Natural killer cell treated with Interleukin-12 subunit alpha and Interleukin-12 subunit beta and Interleukin-15 and Interleukin-18, amount 100 ng/mL, for 72 hours (primary cell): ENCODE measurements at places on chromosomes 11 and 22. TPM values are rescaled to one million over a fixed set of nuclear protein-coding genes. Genes with fewer than 3 reads are reported as not detected.

- no peaks in the 10 kb centered on the region for H3K4me1 ChIP-seq
- peak overlapping the region; percentile 29 for H3K27ac ChIP-seq
- no peak for DNase-seq
- no peak overlapping the region for H3K4me3 ChIP-seq
- H3K27me3 ChIP-seq, result no peaks in the 10 kb centered on the region
- H3K36me3 ChIP-seq, result no peaks in the 10 kb centered on the region
Observed at GRCh38 chr22:35054064-35054463, 11.9 kb upstream of the ISX start.

DNA sequence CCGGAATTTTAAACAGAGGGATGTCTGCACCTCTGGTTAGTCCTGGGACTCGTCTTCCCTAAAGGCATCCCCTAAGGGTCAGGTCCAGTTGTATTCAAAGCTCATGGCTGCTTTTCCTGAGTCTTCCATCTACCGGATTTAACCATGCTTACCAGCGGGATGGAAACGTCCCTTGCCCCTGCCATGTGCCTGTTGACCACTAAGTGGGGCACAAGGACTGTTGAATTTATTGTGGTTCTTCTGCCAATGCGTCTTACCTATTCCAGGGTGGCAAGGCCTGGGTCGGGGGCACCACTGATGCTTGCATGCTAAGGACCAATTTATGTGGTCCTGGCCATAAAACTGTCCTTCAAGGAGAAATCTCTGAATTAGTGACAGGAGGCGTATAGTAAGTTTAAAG, 25.6 kb downstream of the ANKRD42 start:
- DNase-seq, result no peak
- no peaks in the 10 kb centered on the region for H3K4me1 ChIP-seq
- H3K36me3 ChIP-seq, result no peaks in the 10 kb centered on the region
- H3K27ac ChIP-seq, result no peak overlapping the region

- peaks cover 27% of the 10 kb centered on the region for H3K27me3 ChIP-seq
- H3K4me3 ChIP-seq, result no peak overlapping the region
- no peak overlapping the region for H3K27ac ChIP-seq
- DNase-seq, result no peak
- no peaks in the 10 kb centered on the region for H3K36me3 ChIP-seq
- no peaks in the 10 kb centered on the region for H3K4me1 ChIP-seq
Observed at GRCh38 chr11:126696982-126697381, 303.6 kb downstream of the KIRREL3 start.

DNA sequence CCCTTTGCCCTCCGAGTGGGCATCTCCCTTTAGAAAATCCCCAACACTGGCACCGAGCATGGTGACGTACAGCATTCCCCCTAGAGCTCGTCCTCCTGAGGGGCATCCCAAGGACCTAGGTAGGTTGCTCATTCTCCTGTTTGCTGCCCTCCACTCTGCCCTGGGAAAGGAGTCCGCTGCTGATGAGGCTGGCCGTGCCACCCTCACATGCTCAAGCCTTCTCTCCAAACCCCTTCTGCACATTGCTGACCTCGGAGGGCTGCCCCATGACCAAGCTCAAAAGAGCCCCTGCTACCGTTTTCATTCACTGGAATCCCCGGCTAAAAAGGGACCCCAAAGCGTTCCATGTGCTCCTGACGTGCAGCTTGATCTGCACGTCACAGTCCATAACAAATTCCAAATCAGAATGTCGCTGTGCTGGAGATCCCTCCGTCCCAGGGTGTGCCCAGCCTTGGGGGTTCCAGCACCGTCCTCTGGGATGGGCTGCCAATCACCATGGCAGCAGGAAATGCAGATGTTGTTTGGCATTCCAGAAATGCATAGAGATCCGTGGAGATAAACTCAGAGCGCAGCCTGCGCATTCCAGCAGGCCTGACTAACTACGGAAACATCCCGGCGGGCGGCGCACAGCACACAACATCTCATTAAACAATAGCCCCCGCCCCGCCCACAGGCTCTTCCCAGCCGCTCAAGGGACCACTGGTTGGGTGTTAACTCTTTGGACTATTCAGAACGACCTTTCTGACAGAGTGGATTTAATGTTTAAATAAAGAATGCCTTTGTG, 26.3 kb upstream of the GNB1L start:
- H3K36me3 ChIP-seq, result no peaks in the 10 kb centered on the region
- H3K4me3 ChIP-seq, result no peak overlapping the region
- no peaks in the 10 kb centered on the region for H3K4me1 ChIP-seq
- H3K27me3 ChIP-seq, result no peaks in the 10 kb centered on the region
- H3K27ac ChIP-seq, result no peak overlapping the region

OR2D2 gene
- not detected for total RNA-seq

TSKU gene
- total RNA-seq, result not detected

MMP12 gene
- not detected for total RNA-seq

HTR3B gene
- total RNA-seq, result not detected

- peak overlapping the region; percentile 85 for H3K27ac ChIP-seq
- no peaks in the 10 kb centered on the region for H3K27me3 ChIP-seq
- H3K4me3 ChIP-seq, result no peak overlapping the region
- DNase-seq, result no peak
- H3K36me3 ChIP-seq, result peaks cover 23% of the 10 kb centered on the region
Observed at GRCh38 chr11:73012121-73012863, 129.8 kb downstream of the FCHSD2 start.

CARNS1 gene
- 4.9 TPM for total RNA-seq

DNA sequence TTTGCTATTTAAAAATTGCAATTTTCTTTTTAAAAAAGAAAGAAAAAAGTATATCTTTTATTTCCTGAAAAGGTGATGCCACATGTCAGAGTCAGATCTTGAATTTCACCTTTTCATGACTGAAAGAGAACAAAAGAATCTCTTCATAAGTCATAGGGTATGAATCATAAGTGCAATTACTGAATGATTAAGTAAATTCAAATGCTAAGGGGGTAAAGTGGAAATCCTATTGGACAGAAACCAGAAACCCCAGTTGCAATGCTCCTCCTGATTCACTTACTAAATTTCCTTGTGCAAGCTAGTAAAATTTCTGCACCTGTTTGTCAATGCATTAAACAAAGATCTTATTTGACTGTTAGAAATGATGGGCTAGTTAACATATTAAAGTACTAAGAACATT, 8.2 kb upstream of the PRRG4 start:
- DNase-seq, result no peak
- H3K27me3 ChIP-seq, result peaks cover 7% of the 10 kb centered on the region
- H3K4me1 ChIP-seq, result peaks cover 10% of the 10 kb centered on the region
- H3K27ac ChIP-seq, result no peak overlapping the region
- H3K36me3 ChIP-seq, result no peaks in the 10 kb centered on the region

OR5M8 gene
- total RNA-seq, result not detected

GRCh38 chr11:65529475-65530156, 4.7 kb downstream of the SCYL1 start:
- H3K4me1 ChIP-seq, result peaks cover 6% of the 10 kb centered on the region
- no peaks in the 10 kb centered on the region for H3K36me3 ChIP-seq
- no peaks in the 10 kb centered on the region for H3K27me3 ChIP-seq
- no peak for DNase-seq
- no peak overlapping the region for H3K4me3 ChIP-seq

SF3B2 gene
- 286 TPM for total RNA-seq

ASPHD2 gene
- total RNA-seq, result 8.5 TPM

SLC7A4 gene
- total RNA-seq, result not detected

DNA sequence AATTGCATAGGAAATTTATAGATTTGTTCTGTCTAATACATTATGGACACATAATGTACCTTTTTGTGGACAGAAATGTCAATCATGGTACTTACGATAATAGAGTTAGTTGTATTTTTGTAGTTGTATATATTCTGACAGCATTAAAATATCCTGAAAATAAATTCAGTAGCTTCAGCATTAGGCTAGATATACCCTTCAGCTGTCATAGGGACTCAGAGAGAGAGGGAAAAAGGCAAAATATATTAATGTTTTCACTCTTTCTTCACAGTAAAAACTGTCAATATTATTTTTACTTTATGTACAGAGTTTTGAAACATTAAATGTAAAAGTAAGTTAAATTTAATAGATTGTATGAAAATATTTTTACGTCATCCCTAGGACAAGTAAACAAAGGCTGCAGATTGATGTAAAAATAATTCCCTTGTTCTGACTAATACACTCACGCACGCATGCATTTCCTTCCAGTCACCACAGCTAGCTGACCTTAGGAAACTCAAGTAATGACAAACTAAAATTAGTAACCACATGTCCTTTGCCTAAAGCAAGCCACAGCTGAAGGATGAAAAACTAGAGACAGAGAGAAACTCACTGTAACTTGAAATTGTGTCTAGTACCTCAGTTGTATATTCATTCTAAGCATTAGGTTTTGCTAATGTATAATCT, 104.7 kb upstream of the CARD18 start:
- no peaks in the 10 kb centered on the region for H3K4me1 ChIP-seq
- no peak overlapping the region for H3K27ac ChIP-seq
- H3K4me3 ChIP-seq, result no peak overlapping the region
- no peaks in the 10 kb centered on the region for H3K27me3 ChIP-seq

DNA sequence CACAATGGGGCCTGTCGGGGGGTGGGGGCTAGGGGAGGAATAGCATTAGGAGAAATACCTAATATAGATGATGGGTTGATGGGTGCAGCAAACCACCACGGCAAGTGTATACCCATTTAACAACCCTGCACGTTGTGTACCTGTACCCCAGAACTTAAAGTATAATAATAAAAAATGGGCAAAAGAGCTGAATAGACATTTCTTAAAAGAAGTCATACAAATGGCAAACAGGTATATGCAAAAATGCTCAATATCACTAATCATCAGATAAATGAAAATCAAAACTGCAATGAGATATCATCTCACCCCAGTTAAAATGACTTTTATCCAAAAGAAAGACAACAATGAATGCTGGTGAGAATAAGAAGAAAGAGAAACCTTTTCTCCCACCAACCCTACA, 363.7 kb upstream of the MPPED2 start:
- DNase-seq, result no peak
- no peak overlapping the region for H3K4me3 ChIP-seq
- H3K4me1 ChIP-seq, result no peaks in the 10 kb centered on the region
- no peaks in the 10 kb centered on the region for H3K27me3 ChIP-seq
